ENCODE measurements at places on chromosomes 3 and 15.

DNA sequence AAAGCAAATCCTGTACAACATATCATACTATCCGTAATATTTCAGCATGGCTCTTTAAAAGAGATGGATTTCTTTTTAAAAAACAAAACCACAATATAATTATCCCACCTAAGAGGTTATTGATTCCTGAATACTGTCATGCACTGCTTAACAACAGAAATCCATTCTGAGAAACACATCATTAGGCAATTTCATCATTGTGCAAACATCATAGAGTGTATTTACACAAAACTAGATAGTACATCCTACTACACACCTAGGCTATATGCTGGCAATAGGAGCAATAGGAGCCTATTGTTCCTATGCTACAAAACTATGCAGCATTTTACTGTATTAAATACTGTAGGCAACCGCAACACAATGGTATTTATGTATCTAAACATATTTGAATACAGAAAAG lies 242.0 kb downstream of the NEK10 start:
- no peak for DNase-seq

DNA sequence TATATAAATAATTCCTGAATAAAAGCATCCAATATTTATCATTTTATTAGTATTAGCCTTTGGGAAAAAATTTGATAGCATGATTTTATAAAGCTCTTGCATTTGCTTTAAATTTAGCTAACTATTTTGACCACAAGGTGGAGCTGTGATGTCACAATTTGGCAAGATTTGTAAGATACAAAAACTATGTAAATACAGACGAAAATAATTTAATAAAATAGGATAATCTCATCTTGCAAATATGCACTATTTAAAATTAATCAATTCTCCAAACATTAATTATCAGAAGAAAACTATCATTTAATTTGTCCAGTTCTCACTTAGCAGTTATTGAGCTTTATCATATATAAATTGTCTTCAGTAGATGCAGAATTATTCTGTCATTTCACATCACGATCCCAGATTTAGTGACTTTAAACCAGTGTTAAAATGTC lies 95.4 kb downstream of the PLOD2 start:
- no peak for DNase-seq

DNA sequence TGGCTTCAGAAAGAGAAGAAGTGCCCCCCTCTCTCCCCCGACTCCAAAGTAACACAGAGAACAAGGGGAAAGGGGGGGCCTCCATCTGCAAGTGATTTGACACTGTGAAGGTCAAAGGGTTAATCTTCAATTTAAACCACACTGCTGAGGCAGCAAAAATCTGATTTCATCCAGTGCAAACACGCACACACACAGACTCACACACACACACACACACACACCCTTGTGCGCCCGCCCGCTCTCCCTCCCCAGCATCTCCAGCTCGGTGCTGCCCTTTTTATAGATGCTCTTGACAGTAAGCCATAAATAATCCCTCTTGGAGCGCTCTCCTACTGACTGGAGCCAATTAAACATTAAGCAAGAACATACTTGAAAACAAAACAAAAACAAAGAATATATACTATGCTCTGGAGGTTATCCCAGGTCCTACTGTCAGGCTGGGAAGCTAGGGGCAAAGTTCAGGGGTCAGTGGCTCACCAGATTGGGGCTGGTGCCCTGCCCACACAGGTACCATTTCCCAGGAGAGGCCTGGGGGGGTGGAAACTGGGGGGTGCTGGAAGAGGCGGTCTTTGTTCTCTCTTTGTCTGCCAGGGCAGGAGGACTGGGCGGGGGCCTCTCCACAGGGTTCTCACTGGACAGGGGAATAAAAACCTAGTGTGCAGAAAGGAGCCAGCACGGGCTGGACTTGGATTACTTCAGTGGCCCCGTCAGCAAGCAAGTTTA lies 16.3 kb downstream of the BMF start:
- DNase-seq = no peak

- DNase-seq = no peak
Measured at GRCh38 chr3:100175637-100176280, 61.5 kb upstream of the FILIP1L start.

DNA sequence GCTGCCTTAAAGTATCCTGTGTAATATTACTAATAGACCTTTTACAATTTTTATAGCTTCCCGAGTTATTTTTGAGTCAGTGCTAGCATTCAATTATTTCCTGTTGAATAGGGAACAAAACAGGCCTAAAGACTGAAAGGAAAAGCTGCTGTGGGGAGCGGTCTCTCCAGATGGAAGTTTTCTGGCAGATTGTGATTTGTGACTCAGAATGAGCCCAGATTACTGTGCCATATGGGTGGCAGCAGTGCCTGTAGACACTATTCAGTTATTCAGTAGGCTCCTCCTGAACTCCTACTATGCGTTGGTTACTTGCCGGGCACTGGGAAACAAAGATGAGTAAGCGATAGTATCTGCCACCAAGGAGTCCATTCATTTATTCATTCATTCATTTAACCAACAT lies 211.8 kb downstream of the CHST2 start:
- DNase-seq = no peak
